ENCODE measurements at places on chromosomes 12 and 14.
A peak's percentile ranks its signal among the peaks of the same experiment; 100 is the strongest.

GRCh38 chr12:113075137-113075683, 18.7 kb downstream of the DTX1 start:
- DNase-seq = no peak

GRCh38 chr14:53113989-53114388, 39.1 kb downstream of the DDHD1 start:
- no peak for DNase-seq

DNA sequence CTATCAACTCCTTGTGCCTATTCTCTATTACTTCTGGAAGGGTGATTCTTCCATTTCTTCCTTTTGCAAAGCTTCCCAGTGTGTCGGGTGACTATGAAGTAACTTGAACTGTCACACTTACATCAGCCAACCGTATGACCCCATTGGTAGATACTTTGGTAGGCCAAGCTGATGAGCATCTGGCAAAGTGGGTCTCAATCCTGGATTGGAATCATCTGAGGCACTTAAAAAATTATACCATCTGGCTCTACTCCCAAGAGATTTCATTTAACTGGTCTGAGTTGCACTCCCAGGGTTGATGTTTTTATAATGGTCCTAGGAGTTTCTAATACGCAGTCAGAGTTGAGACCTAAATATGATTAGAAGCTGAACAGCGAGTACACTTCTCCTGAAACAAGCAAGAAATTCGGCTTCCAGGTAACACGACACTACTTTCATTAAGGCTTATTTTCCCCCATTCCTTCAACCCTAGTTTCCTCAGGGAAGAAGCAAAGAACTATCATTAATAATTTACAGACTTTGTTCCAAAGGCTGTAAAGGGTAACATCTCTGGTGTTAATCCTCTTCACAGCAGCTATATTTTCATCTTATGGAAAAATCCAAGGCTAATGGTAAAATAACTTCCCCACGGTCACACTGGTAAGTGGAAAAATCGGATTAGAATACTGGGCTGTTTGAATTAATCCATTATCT, 76.8 kb downstream of the PDE6H start:
- DNase-seq = no peak

DNA sequence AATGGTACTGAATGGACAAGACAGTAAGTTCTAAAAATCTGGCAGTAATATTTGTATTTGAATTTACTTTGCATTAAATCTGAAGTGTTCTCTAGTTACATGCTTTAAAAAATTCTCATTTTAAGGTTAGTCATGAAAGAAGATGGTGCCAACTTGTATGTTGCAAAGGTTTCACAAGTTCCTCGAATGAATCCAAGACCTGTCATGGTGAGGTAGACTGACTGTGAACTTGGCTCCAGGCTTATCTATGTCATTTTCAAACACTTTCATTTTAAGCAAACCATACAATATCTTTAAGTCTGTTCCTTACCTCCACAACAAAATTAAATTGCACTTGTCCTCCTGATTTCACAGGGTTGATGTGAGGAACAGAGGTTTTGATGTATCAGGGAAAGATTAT, 23.4 kb downstream of the CLEC2D start:
- DNase-seq = no peak

- no peak for DNase-seq
Measured at GRCh38 chr12:75571204-75571603, 59.8 kb upstream of the KRR1 start.

DNA sequence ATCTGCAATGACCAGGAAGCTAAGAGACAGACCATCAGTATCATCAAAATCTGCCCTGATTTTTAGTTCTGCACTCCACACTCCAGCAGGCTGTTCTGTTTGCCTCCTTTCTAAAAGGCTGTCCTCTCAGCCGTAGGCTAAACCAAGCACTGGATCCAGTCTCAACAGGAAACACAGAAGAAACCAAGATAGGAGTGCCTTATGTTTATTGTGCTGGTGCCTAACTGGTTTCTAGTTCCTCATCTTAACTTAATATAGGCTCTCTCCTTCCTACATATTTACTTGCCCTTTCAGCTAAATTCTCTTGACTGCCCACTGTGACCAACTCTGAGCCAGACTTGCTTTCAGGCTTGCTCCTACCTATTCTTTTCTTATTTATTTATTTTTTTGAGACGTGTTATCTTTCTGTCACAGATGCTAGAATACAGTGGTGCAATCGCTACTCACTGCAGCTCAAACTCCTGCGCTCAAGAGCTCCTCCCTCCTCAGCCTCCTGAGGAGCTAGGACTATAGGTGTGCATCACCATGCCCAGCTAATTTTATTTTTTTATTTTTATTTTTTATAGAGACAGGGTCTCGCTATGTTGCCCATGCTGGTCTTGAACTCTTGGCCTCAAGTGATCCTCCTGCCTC, 30.8 kb downstream of the GALNT4 start:
- no peak for DNase-seq

- DNase-seq = no peak
Measured at GRCh38 chr12:112595410-112595809, 176.7 kb downstream of the PTPN11 start.

- DNase-seq = no peak
Measured at GRCh38 chr14:81565441-81566290, 32.0 kb upstream of the SEL1L start.

DNA sequence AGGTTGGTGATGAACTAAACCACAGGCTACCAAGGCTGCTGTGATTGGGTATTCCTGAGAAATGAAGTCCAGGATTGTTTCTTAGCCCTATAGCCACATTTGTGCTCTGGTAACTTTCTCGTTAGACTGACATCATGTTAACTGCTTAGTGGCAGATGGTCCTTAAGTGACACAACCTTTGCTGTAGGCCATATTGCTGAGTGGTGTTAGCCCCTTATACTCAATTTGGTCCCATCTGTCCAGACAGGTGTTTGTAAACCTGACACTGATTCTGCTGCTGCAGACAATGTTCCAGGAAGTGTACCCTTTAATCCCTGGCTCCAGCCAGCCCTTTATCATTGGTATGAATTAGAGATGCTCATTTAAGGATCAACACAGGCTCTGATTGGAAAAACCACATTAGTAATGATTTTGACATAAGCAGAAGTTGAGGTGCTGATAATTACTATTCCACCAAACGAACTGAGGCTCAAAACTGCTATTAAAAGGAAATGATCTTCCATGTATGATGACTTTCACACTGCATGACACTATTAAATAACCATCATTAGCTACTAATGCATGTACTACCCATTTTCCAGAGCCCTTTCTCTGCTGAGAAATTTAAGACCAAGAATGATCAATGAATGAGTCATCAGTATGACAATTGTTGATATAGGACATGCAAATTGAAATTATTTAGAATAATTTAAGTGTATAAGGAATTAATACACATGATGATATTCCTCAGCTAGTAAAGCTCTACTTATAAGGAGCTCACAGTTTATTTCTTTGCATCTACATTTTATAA, 3.6 kb upstream of the SSTR1 start:
- no peak for DNase-seq

- DNase-seq = no peak
Measured at GRCh38 chr12:70415987-70416386, 49.9 kb downstream of the KCNMB4 start.

DNA sequence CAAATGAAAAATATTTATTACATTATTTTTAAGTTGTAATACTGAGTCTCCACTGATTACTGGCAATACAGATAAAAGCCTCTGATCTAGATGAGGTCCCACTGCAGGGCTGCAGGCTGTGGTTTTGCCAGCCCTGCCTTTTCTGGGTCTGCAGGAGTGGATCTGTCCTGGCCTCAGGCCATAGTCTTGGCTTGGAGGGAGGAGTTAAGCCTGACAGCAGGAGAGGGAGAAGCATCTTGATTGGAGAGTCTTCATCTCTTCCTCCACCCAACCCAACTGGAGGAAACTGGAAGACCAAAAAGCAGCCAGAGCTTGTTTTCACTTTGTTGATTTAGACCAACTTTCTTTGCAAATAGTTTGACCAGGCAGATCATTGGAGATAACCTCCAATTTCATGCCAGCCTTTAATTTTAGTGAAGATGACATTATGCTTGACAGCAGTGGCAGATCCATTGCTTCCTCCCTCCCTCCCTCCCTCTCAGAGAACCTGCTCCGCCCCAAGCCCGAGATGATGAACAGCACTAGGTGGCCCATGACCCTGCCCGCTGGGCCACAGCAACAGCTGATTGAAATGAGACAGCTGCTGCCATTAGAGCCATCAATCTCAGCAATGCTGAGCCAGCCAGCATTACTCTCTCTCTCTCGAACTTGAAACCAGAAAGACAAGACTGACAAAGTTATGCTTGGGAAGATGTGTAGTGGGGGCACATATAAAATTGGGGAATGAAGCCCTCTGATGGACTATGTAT, 222.4 kb downstream of the GLT1D1 start:
- no peak for DNase-seq

- no peak for DNase-seq
Measured at GRCh38 chr12:20628226-20628787, 66.8 kb upstream of the SLCO1C1 start.

DNA sequence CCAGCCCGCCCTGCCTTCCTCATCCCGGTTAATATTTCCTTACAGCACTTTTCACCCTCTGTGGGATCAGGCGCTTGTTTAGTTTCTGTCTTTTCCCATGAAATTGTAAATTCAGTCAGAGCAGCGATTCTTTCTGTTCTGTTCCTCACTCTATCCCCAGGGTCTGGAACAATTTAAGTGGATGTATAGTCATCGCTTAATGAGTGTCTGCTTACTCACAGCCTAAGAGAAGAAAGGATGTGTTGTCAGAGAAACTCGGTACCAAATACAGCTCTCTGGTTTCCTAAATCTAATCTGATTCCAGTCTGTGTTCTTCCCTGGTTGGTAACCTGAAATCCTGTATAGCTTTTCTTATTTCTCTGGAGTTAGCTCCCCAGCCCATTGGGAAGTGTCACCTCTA, 44.9 kb downstream of the FOS start:
- DNase-seq = no peak

GRCh38 chr14:103030741-103031565, 26.4 kb downstream of the CDC42BPB start:
- DNase-seq = no peak

GRCh38 chr14:63860146-63860545, 7.3 kb downstream of the SYNE2 start:
- no peak for DNase-seq

- no peak for DNase-seq
Measured at GRCh38 chr14:96683562-96684289, 113.5 kb upstream of the VRK1 start.

DNA sequence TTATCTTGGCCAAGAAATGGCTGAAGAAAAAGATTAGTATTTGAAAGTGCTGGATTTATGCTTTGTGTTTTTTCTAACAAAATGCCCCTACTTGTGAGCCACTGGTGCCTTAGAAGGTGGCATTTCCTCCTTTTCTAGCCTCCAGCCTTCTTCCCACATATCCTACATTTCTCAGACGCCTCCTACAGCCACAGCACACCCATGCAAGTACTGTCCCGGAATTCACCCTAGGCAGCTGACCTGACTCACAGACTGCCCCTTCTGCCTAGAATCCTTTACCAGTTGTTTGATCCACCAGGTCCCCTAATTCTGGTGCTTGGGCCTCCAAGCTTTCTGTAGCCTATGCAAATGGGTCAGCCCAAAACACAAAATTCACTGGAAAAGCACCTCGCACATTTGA, 166.0 kb downstream of the FOXN3 start:
- no peak for DNase-seq

GRCh38 chr12:2753536-2753935, 41.2 kb upstream of the FKBP4 start:
- DNase-seq = no peak

GRCh38 chr12:32454075-32454474, 54.7 kb downstream of the FGD4 start:
- DNase-seq = no peak

DNA sequence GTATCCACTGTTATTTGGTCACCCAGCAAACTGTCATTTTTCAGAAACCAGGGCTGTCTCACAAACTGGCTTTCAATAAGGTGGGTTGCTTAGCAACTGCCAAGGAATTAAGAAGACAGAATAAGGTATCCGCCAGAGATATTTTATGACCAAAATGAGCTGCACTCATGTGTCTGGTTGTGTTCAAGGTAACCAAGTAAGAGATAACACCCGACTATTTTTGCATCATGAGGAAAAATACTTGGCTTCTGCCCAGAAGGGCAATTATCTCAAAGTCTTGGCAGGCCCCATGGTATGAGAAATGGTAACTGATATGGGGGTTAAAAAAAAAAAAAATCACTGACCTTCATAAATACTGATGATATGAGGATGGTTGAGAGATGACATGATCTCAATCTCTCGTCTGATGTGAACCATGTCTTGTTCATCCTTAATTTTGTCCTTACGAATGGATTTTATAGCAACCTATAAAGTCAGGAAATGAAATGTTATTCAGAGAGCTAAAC, 32.6 kb downstream of the NUAK1 start:
- no peak for DNase-seq

- no peak for DNase-seq
Measured at GRCh38 chr12:13033476-13033875, 10.7 kb upstream of the FAM234B start.

DNA sequence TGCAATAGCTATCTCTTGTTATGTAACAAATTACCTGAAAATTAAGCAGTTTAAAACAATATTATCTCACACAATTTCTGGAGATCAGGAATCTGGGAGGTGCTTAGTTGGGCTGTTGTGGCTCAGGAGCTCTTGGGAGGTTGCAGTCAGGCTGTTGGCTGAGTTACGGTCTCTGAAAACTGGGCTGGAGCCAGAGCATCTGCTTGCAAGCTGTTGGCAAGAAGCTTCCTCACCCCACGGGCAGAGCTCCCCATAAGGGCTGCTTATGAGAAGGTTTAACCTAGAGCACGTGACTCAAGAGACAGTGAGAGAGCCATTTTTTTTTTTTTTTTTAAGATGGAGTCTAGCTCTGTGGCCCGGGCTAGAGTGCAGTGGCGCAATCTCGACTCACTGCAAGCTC, 346.8 kb downstream of the ATP23 start:
- DNase-seq = no peak

- no peak for DNase-seq
Measured at GRCh38 chr12:1885082-1885596, 33.3 kb downstream of the CACNA2D4 start.

GRCh38 chr12:119446459-119446858, 111.9 kb downstream of the CCDC60 start:
- DNase-seq = no peak

DNA sequence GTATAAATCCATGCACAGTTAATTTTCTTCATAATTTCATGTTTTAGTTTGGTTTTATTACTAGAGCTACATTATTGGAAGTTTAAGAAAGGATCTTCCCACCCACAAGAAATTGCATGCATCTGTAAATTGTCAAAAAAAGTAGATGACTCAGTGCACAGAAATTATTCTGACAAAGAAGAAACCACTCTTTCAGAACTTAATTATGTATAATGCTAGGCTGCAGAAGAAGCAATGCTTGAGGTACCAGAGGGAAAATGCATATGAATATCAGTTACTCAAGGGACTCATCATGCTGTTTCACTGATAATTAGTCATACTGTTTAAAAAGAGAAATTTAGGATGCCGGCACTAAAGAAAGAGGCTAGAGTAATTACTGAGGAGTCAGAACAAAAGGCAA, 147.0 kb downstream of the SLC16A7 start:
- DNase-seq = no peak

- peak; percentile 54 for DNase-seq
Measured at GRCh38 chr14:32201193-32201815, 541 bp upstream of the RNU6-7 start.

Measured in stimulated activated CD8-positive, alpha-beta memory T cell treated with anti-CD3 and anti-CD28 coated beads, Interleukin-12 subunit alpha, Interleukin-12 subunit beta, amount 100 ng/mL, for 1 hour (primary cell).